Suppressor macrophage treated with lipopolysaccharide for 4 hours (primary cell): ENCODE measurements at places on chromosomes 2 and 18.

DNA sequence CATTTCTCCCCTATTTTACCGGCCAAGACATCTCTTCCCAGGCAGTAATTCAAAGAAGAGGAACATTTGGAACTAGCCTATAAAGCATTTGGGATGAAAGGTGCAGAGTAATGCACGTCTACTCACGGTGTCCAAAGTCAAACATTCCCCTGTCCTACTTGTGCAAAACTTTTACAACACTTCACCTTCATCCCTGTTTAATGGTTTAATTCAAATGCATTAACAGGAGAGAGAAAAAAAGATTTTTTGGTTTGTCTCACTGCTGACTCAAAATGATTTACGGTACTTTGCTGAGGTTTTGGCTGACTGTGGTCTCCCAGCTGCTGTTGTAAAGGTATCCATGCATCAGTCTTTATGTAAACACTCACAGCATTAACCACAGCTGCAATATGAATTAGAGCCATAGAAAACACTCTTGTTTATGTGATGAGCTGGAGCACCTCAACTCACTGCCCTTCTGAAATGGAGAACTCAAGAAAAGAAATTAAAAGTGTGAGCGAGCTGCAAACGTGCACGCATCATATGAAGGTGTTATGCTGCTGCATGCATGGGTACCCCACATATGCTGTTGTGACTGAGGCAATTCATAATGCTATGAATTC lies 220.5 kb downstream of the PIEZO2 start:
- DNase-seq, result no peak

GRCh38 chr2:188766471-188766856 lies 207.7 kb upstream of the COL3A1 start:
- DNase-seq, result no peak

DNA sequence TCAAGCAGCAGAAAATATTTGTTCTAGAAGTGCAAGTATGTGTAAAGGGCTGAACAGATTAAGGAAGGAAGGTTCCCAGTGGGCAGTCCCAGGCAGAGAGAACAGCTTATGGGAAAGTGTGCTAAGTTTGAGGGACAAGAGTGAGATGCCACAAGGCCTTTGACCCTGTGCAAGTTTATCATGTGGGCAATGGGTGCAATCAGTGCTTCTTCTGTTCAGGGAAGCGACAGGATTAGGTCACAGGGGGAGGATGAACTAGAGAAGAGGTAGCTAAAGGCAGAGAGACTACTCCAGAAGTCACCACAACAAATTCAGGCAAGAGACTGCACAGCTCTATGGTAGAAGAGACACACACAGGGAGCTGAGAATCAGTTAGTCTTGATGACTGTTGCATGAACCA lies 44.3 kb downstream of the LPIN2 start:
- DNase-seq, result peak; percentile 73

DNA sequence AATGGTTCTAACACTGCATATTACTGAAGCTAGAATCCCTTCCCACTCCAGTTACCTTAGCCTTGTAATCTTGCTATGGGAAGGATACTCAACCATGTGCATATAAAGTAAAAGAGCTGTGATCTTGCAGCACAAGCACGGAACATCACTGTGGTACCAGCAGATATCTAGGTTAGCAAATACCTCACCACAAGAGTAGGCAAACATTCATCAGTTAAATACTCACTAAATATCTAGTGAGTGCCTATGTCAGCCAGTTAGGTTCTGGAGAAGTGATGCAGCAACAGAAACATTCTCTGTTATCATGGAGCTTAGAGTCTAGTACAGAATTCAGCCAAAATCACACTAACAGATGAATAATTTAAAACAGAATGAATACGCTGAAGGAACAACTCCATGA lies 349.6 kb upstream of the UBE2E3 start:
- no peak for DNase-seq

- DNase-seq, result no peak
These were observed 2.0 kb downstream of the ACAA2 start for GRCh38 chr18:49811151-49811938.

- no peak for DNase-seq
These were observed 16.8 kb downstream of the DBI start for GRCh38 chr2:119383410-119384140.

DNA sequence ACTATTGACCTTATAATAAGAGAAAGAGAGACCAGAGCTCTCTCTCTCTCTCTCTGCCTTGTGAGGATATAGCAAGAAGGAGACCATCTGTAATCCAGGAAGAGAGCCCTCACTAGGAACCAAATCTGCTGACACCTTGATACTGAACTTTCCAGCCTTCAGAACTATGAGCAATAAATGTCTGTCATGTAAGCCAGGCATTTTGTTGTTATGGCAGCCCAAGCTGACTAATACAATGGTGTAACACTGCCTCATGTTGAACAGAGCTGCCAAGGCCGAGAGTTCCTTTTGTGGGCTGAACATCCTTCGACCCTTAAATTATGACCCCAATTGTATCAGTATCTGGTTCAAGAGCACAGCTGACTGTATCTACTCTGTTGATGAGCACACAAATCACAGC lies 108.0 kb downstream of the LRRC30 start:
- DNase-seq, result peak; percentile 15

DNA sequence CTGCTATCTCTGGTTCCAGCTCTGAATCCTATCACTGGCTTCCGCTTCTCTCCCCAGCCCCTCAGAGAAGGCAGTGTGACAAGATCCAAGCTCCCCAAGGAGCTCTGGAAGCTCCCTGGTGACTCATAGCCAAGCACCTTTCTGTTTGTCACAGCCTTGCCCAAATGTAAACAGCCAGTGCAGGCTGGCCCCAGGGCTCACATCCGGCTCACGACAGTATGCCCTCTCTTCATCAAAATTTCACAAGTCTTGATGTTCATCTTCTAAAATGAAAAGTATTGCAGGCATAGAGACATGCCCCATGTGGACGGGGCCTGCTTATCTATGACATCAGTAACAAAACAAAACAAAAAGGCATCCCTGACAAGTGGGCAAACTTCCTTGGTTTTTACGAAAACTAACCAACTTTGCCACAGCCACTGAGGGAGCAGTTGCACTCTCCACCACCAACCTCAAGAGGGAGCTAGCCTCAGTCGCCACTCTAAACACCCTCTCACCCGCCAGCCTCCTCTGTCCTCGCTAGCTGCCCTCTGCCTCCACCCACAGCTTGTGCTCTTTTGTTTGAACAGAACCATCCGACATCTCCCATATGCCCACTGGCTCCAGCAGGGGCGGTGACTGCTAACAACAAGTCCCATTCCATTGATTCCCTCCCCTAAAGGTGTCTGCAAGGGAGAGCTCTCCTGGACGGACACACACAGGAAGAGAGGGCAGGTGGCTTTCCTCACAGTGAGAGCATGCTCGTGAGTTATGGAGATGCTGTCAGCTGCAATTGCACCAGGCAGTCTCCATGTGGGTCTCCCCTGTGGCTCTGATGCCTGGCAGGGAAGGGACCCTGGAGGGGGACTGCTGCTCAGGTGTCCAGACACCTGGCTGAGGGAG lies 71.0 kb upstream of the DAPL1 start:
- DNase-seq, result no peak

DNA sequence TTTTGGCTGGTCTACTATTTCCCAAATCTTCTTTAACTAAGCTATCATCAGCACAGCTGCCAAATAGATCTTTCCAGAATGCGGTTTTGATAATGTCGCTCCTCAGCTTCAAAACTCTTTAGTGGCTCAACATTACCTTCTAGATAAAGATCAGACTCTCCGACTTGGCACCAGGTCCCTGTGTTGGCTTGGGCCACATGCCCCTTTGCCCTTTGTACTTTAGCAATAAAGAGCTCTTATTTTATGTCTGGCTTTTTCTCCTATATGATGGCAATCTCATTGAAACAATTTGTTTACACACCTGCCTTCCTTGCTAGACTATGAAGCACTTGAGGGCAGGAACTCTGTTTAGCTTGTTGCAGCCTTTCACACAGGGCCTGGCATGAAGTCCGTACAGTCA lies 128.9 kb upstream of the GATA6 start:
- no peak for DNase-seq

GRCh38 chr2:119319593-119319992 lies 47.0 kb downstream of the C2orf76 start:
- no peak for DNase-seq

DNA sequence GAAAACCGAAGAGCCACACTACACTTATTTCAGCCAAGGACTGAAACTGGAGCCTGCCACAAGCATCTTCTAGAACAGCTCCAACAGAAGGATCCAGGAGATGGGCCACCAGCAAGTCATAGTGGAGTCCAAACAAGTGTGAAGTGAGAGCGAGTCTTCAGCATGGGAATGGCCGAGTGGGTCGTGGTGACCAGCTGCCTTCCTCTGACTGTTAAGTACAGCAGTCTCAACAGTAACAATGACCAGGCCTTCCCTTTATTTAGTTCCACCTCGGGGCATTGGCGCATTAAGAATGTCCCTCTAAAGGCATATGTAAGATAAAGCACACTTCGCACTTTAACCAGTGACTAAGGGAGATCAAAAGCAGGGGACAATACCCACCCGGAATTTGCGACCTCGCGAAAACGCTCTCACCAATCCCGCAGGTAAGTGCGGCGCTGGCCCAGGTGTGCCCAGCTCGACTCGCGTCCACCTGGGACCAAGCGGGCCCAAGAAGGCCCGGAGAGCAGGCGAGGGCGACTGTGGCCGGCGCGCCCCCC lies 1.1 kb downstream of the L3MBTL4 start:
- DNase-seq, result peak; percentile 39
